Activated CD4-positive, alpha-beta T cell treated with anti-CD3 and anti-CD28 coated beads for 36 hours (primary cell): ENCODE measurements at places on chromosomes 1 and 21. TPM values are rescaled to one million over a fixed set of nuclear protein-coding genes. Genes with fewer than 3 reads are reported as not detected.

The ELAPOR1 gene
- 7.1 TPM for total RNA-seq

GRCh38 chr1:56150441-56151215, 428.7 kb downstream of the PLPP3 start:
- DNase-seq: no peak

The CELA2B gene
- not detected for total RNA-seq

DNA sequence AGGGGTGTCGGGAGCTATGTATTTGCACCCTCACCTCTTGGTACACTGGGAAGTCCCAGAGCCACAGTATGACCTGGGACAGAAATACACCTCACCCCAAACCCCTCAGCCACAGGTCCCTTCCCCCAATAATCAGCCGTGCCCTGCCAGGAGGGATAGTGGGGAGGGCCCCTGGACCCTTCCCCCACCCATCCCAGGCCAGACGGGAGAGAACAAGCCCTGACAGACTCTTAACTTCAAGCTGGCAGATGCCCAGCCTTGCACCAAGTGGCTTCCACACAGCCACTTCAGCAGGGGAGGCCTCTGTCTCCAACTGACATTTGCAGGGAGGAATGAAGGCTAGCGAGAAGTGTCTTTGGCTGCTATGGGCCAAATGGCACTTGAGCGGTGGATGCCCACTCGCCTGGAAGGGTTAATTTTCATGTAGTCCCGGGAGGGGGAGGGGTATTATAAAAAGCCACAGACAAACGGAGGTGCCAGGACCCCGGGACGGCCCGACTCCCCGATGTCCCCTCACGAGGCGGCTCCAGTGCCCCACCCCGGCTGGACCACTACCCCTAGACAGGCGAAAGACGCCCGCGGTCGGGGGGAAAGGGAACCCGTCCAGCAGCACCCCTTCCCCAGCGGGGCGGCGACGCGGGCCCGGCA, 495 bp downstream of the SYNC start:
- DNase-seq: no peak

The C1QTNF12 gene
- 1.1 TPM for total RNA-seq
